ENCODE measurements at places on chromosomes 12 and 14.
A peak's percentile ranks its signal among the peaks of the same experiment; 100 is the strongest.

GRCh38 chr12:64883264-64884163 lies 59.1 kb downstream of the TBC1D30 start:
- no peak for DNase-seq

DNA sequence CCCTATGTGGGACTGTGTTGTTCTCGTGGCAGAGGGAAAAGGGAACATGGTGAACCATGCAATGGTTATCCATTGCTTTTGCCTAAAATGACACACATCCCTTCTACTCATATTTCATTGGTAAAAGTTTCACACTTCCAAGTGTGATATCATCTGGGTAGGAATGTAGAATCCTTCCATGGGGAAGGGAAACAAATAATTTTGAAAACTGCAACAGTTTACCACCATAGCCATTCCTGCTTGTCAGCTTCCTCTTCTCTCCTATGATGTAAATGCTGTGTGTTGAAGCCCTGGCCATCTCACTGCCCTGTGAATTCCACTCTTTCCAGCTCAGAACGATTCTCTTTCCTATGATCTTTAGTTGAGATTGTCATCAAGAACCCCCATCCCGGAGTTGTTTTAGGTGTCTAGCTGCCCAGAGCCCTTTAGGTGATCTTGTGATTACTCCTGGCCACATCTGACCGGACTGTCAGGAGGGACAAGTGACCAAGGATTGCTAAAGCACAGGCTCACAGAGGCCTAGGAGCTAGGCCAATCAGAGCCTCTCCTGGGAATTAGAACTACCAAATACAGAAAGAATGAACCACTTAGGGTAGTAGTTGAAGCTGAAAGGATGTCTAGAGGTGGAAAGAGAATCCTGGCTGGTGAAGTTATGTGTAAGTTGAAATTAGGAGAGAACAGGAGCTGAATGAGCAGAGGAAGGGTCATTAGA lies 84.6 kb downstream of the VCPKMT start:
- DNase-seq = no peak

- DNase-seq = no peak
These were observed 23.6 kb upstream of the MLXIP start for GRCh38 chr12:122054842-122055520.

GRCh38 chr14:55366271-55366670 lies 45.4 kb downstream of the ATG14 start:
- DNase-seq = no peak

DNA sequence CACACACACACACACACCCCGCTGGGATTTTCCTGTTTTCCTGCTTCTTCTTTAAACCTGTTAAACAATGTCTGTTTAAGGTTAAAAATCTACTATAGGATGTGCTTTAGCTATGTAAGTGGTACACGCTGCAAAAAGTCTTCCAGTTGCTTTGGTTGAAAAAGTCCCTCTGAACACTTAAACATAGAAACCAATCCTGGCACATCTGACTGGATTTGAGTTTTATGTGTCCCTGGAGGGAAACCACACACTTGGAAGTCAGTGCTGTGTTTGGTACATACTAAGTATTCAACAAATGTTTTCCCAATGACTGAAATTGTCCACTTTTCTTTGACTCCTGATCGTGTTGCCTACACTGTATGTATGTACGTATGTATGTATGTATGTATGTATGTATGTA lies 22.0 kb downstream of the CFL2 start:
- DNase-seq = no peak

DNA sequence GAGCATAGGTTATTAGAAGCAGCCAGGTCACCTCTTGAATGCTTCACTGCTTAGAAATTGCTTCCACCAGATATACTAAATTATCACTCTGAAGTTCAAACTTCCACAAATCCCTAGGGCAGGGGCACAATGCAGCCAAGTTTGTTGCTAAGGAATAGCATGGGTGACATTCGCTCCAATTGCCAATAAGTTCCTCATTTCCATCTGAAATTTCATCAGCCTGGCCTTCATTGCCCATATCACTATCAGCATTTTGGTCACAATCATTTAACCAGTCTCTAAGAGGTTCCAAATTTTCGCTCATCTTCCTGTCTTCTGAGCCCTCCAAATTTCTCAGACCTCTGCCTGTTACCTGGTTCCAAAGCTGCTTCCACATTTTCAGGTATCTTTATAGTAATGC lies 356.1 kb downstream of the DAD1 start:
- no peak for DNase-seq

- DNase-seq = no peak
These were observed 182.7 kb upstream of the E2F7 start for GRCh38 chr12:77248036-77248435.

GRCh38 chr12:47732504-47732903 lies 7.2 kb upstream of the ENDOU start:
- DNase-seq = no peak

DNA sequence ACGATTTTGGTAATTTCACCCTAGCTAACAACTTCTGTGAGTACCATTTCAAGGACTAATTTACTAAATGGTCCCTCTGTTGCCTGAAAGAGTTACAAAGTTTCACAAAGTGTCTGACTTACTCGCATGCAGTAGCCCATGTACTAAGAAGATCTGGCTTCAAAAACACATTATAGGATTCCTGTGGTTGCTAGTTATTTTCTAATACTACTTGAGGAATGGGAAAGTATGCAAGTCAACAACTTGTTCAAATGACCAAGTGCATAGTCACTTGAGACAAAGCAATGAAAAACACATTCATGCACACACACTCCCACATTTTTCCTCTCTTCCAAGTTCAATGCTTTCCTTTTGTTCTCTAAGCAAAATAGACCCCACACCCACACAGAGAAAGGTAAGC lies 219.7 kb upstream of the TMPO start:
- DNase-seq = no peak

GRCh38 chr14:68566075-68566474 lies 226.8 kb downstream of the ZFP36L1 start:
- DNase-seq = no peak

- DNase-seq = no peak
These were observed 53.3 kb upstream of the STXBP6 start for GRCh38 chr14:25103271-25103670.

DNA sequence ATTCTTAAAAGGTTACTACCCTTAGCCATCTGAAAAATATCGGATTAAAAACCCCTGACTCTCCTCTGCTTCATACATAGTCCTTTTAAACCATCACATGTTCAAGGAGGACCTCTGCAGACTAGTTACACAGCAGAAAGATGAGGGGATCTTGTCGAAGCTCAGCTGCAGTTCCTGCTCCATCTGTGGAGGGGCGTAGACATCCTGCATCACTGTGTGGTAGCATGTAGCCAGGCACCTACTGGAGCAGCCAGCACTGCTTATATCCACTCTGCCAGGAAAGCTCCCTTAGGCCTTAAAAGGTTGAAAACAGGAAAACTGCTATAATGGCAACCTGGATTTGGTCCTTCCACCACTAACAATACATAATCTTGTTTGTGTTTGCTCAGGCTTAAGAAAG lies 57.6 kb upstream of the STRN3 start:
- DNase-seq = no peak

GRCh38 chr12:129641926-129642325 lies 261.9 kb downstream of the TMEM132D start:
- no peak for DNase-seq

- no peak for DNase-seq
These were observed 10.7 kb upstream of the EVL start for GRCh38 chr14:100054316-100055075.

DNA sequence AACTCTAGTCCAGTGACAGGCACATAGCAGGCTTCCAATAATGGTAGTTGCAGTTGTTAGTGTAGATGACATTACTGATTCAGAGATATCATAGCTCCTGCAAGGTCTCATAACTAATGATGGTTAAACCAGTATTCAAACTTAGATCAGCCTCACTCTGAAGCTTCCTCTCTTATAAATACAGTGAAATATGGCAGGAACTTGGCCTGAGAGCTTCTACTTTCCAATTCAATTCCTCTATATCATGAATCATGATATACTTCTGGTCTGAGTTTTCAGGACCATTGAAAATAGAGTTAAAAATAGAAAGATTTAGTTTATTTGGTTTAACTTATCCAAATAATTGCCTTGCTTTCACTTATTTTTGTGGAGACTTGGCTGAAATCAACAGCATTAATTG lies 167.5 kb upstream of the NOVA1 start:
- DNase-seq = no peak

DNA sequence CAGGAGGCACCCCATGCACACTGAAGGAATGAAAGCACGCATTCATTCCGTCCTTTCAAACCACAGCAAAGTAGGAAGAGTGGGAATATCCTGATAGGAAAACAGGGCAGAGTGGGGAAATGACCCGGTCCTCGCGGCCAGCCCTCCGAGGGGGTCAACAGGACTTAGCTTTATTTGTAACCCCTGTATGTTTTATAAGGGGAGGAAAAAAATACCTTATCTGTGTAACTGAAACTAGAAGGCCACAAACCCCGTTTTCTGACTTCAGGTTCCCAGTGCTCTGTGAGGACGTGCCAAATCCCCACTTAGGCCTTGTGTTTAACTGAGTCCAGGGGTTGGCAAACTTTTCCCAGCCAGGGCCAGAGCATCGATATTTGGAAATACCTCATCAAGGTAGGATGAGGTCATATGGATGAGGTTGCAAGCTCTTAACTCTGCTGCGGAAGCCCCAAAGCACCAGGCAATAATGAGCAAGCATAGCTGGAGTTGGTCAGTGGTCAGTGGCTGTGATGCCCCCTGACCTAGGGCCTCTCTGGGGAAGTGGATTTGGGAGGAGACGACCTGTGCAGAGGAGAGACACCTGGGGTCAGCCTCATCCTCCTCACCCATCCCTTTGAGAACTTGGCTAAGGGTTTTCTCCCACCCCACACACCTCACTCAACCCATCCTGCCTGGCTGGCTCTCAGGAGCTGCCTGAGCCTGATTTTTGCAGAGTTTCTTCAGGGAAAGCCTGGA lies 58.5 kb downstream of the RBM19 start:
- DNase-seq = no peak

GRCh38 chr14:39665075-39665475 lies 232.8 kb upstream of the FBXO33 start:
- no peak for DNase-seq

GRCh38 chr12:49230176-49230804 lies 34.6 kb upstream of the TUBA1C start:
- DNase-seq = no peak

DNA sequence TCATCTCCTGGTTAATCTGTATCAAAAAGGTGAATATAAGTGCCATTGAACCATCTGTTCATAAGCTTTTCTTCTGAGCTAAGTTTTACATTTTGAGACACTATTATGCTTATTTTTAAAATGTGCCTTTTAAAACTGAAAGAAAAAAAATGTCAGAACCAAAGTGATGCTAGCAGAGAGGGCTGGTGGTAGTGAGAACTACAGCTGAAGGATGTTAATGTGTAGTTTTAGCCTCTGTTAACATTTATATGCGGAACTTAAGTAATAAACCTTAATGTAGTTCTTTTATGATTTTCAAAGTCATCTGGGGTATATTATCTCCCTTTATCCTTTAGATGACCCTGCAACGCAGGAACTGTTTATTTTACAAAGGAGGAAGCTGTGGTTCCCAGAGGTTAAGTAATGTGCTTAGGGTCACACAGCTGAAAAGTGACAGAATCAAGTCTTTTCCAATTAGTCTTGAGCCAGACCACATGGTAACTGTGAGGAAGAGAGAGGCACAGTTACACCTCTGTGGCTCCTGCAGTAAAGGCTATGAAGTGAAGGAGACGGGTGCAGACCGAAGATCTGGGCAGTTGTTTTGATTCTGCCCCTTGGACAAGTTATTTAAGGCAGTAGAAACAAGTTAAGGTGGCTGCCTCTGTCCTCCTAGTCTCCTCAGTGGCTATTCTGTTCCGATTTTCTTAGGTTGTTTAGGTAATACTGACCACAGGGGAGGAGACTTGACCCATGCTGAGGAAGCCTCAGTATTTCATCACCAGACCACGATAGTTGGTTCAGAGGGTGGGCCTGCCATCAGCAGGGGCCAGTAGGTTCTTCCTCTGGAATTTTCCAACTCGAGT lies 23.9 kb downstream of the GNG2 start:
- DNase-seq = no peak

- DNase-seq = peak; percentile 58
These were observed 3.6 kb downstream of the ZNF839 start for GRCh38 chr14:102323102-102323501.

DNA sequence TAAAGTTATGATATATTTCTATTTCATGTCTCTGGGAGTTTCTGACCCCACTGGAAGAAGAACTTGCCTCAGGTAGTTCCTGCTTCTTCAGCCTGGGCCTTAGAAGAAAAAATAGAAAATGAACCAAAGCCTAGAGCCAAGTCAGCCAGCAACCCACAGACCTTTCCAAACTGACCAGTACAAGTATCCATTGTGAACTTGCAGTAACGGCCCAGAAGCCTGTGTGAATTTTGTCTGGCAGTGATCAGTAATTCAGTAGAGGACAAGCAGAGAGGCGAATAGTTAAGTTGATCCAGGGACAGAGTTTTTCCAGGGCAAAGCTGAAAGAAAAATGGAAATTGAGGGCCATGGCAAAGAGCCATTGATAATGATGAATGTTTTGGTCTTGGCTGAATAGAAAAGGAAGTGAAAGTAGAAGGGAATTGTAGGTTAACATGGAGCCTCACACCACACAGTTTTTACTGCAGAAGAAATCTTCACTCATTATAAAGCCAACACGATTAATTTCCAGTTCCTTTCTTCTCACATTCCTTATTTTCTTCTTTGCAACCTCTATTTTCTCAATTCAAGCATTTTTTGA lies 311.8 kb downstream of the BTG1 start:
- no peak for DNase-seq

DNA sequence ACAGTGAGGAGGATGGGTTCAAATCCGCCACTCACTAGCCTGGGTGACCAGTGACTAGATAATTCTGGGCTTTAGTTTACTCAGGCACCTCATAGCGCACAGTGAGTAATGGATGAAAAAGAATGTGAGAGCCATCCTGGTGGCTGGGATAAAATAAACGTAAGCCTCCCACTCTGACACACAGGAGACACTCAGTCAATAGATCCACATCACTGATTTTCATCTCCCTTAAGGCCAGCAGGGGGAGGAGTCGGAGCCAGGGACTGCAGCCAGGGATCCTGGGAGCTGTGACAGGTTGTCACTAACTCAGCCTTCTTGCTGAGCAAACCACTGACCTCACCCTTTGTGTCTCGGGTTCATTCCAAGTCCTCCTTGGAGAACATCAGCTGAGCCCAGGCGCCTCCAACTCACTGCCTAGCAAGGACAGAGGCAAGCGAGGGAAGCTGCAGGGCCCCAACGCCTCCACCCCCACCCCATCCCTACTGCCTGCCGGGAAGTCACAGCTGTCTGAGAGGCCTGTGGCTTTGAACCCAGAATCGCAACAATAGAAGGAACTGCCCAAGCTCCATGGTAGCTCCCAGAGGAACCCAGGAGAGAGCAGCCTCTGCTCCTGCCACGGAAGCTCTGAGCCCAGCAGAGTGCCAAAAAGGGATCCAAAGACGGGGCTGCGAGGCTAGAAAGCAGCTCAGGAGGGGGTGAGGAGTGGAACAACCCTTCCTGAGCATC lies 30.7 kb downstream of the PXN start:
- no peak for DNase-seq

DNA sequence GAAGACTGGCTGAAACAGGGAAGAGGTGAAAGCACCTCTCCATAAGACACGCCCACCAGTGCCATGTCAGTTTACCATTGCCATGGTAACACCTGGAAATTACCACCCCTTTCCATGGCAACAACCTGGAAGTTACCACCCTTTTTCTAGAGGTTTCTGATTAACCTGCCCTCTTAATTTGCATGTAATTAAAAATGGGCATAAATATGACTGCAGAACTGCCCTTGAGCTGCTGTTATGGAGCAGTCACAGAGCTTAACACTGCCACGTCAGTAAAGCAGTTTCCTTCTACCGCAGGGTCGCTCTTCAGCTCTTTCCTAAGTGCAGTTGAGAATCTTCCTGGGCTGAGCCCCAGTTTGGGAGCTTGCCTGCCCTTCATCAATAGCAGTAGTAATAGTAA lies 55.2 kb downstream of the RASSF3 start:
- DNase-seq = no peak

GRCh38 chr14:105177082-105177481 lies 4.0 kb downstream of the NUDT14 start:
- DNase-seq = no peak
